ENCODE measurements at places on chromosomes 16 and 17.

DNA sequence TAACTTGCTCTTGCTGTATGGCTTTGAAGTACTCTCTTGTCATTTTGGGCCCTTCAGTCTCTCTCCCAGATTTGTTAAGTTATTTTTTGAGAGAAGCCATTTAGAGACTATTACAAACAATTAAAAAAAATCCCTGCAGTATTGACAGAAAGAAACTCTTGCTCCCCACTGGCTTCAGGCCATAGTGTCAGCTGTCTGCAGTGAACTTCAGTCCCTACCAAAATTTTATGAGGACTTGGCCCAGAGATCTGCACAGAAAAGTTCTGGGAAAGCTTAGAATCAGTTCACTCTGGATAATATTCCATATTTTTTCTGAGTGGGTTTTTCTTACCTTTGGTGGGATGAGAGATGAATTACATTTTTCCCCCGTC, 30.9 kb upstream of the SUPT4H1 start:
- DNase-seq: no peak

- peak; percentile 72 for DNase-seq
Measured at GRCh38 chr16:11307639-11308492, 26.7 kb upstream of the PRM1 start.

GRCh38 chr16:30557707-30557956, 542 bp downstream of the ZNF764 start:
- DNase-seq: no peak

GRCh38 chr17:68248199-68248825, 469 bp downstream of the AMZ2 start:
- DNase-seq: no peak

- no peak for DNase-seq
Measured at GRCh38 chr17:66021757-66022156, 170.2 kb downstream of the CEP112 start.

- no peak for DNase-seq
Measured at GRCh38 chr17:33945646-33946546, 309.2 kb upstream of the CCL2 start.

- no peak for DNase-seq
Measured at GRCh38 chr17:78842881-78843565, 2.4 kb upstream of the USP36 start.

DNA sequence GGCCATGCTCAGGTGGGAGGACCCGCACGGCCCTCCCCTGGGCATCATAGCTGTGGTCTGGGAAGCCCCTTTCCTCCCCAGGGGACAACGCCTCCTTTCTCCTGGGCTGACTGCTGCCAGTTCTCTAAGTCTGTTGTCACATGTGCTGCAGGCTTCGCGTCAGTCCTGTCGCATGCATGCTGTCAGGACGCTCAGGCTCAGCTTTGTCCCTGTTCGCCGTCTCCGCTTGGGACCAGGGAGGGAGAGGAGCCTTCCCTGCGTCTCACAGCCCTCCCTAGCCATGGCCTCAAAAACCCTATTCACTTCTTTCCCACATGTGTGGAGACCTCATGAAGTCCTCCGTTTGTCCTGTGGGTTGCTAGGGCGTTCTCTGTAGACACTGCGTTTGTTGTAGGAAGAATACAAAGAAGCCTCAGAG, 21.4 kb downstream of the LDHD start:
- DNase-seq: no peak

DNA sequence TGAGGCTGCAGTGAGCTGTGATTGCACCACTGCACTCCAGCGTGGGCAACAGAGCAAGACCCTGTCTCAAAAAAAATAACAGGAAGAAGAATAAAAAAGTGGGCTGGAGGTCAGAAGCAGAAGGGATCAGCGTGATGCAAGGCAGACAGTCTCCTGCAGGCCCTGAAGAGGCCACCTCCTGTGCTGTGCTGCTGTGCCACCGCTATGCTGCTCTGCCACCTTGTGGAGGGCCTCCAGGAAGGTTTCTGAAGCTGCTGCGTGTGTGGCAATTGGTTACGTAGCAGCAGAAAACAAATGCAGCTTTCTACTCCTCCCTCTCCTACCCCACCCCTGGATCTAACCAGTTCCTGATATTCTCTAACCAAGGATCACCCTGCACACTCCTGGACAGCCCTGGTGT, 815.5 kb downstream of the KCNJ18 start:
- DNase-seq: no peak

DNA sequence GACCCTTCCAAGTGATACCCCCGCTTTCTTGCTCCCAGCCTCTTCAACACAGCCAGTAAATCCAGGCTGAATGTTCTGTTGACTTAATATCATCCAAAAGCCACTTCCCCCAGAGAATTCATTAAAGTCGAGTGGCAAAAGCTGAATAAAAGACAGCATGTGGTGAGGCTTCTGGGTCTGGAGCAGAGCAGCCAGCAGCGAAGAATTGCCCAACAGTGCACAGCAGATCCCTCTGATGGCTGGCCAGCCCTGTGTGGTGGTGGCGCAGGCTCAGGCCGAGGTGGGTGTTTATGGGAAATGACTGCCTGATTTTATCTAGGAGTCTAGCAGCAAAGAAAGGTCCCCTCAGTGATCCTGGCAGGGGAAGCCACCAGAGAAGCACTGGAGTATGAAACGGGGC, 30.3 kb upstream of the RCVRN start:
- DNase-seq: no peak

DNA sequence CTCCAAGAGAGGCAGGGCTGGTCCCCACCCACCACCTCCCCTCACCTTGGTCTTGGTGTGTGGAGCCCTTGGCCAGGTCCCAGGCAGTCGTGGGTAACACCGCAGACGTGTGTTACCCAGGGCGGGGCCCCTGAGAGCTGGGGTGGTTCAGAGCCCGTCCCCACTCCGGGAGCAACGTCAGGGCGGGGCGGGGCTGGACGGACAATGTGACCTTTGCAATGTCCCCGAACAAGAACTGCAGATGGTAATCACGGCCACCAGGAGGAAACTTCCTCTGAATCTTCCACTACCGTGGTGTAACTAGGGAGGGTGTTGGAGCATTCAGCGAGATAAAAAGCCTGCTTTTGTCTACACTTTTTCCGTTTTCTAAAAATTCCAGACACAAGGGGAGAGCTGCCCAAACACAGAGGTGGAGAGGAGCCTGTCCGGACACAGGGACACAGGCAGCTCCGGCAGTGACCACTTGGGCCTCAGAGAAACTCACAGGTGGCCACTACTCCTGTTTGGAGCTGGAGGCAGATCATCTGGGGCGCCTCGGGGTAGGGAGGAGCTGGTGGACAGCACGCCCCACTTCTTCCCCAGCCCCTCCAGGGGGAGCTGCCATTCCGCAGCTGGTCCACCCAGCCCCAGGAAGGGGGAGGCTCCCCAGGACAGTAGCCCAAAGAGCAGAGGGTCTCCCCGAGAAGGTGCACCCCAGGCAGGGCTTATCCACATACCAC, 14.2 kb upstream of the SLC38A10 start:
- DNase-seq: peak; percentile 97

- DNase-seq: no peak
Measured at GRCh38 chr16:80084614-80085013, 456.2 kb upstream of the DYNLRB2 start.

DNA sequence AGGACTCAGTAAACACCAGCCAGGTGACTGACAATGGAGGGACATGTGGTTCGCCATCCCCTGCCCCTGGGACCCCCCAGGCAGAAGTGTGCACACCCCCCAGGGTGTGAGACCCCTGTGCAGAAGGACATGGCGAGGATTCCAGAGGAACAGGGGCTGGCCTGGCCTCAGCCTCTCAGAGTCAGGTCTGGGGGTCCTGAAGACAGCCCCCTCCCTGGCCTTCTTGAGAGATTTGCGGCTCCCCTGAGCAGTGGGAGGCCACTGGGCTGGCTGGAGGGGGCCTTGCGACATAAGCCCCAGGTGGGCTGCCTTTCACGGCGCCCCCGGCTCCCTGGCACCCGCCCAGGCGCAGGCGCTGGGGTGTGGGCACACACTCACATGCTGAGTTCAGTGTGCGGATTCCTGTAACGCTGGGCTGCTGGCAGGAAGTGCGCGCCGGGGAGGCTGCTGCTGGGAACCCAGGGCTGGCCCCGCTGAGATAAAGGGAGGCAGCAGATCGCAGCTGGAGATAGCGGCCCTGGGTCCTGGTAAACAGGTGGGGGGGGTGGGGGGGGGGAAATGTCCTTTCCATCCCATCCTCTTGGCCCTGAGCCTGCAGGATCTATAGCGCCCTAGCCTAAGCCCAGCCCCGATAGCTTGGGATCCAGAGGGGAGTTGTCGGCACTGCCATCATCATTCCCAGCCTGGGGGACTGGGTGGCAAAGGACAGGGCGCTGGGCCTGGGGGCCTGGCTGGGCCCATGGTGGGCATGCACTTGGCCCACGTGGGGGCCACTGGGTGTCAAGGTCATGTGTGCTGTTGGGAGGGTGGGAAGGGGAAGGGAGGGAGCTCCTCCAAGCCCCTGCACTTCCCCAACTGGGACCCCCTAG, 27.1 kb downstream of the TMEM235 start:
- DNase-seq: peak; percentile 91

DNA sequence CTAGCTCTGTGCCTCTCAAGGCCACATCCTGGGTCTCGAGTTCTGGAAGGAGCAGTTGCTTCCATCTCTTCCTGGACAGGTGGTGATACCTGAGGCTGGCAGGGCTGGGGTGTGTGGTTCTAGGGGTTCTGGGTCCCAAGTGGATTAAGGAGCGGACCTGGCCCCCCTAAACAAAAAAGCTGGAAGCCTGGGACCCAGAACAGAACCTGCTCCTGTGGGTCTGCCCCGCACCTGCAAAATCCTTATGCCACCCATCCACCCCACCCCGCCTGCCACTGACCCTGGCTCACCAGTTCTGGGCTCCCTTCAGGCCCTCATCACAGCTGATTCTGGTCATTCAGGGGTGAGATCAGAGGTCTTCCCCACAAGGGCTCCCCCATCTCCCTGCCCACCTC, 44.8 kb downstream of the ADCY7 start:
- DNase-seq: no peak

DNA sequence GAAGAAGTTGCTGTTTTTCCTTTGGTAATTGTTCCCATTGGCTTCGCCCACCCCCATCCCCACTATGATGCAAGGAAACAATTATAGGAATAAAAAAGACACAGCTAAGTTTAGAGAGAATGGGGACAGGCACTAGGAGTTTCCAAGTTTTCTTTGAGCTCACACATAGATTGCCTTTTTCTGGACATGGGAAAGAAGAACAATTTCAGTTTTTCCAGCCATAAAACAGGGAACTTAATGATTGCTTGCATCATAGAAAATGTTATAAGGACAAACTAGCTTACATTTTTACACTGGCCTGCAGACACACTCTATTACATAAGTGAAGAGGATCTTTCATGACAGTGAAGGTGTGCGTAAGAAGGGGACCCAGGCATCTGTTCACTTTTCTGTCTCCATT, 142.3 kb upstream of the ZFHX3 start:
- no peak for DNase-seq

DNA sequence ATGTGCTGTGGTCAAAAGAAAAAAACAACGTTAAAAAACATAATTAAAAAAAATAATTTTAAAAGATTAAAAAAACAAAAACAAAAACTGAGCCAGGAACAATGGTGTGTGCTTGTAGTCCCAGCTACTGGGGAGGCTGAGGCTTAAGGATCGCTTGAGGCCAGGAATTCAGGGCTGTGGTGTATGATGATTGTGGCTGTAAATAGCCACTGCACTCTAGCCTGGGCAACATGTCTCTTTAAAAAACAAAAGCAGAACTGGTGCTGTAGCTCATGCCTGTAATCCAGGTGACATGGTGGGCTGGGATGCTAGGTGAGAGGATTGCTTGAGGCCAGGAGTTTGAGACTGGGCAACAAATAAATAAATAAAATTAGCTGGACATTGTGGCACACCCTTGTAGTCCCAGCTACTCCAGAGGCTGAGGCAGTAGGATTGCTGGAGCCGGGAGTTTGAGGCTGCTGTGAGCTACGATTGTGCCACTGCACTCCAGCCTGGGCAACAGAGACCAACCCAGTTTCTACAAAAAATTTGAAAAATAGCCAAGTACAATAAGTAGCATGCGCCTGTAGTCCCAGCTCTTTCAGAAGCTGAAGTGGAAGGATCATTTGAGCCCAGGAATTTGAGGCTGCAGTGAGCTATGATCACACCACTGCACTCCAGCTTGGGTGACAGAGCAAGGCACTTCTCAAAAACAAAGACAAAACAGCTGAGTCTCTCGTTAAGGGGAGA, 43.6 kb downstream of the NFATC3 start:
- no peak for DNase-seq

DNA sequence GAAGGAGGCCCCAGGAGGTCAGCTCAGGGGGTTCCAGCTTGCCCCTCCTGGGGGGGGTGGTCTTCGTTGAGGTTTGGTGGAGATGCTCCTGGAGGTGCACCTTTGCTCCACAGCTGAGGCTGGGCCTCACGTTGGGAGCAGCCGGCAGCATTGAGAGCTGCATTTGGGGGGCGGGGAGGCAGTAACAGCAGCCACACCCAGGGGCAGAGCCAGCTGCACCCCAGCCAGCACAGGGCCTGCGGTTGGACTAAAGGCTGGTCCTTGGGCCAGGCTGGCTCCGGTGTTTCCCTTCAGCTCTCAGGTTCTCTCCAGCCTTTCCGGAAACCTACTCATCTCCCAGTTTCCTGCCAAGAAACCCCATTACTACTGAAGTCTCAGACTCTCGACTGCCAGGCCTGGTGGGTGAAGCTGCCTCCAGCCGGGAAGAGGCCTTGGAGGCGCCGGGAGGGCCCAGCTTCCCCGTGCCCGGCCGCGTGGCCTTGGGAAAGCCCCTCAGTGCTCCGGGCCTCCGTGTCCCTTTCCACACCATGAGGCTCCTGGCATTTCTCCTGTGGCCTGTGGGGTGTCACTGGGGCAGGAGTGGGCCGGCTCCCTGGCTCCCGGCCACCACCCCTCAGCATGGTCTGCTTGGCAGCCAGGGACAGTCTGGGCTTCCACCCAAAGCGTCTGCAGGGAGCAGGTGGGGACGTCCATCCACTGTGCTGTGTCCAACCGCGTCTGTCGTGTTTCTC, 14.0 kb upstream of the BAIAP2 start:
- peak; percentile 88 for DNase-seq

GRCh38 chr16:2913603-2914002, 1.9 kb downstream of the FLYWCH1 start:
- DNase-seq: no peak

DNA sequence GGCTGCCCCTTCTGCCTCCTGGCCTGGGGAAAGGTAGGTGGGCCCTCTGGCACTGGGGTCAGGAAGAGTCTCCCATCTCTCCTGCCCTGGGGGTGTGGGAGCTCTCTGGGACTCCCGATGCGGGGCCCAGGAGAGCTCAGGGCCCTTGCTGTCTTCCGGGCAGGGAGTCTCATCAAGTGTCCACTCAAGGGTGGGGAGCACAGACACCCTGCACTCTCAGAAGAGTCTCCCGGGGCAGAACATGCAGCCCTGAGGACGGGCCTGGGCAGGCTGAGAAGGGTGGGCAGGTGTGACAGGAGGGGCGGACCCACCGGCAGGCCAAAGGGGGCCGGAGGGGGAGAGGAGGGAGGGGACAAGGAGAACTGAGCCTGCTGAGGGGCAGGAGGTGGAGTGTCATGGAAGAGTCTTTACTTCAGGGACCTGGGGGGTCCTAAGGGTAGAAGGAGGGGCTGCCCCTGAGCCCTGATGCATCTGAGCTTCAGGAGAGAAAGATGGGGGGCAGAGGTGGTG, 8.4 kb upstream of the PKMYT1 start:
- peak; percentile 55 for DNase-seq

DNA sequence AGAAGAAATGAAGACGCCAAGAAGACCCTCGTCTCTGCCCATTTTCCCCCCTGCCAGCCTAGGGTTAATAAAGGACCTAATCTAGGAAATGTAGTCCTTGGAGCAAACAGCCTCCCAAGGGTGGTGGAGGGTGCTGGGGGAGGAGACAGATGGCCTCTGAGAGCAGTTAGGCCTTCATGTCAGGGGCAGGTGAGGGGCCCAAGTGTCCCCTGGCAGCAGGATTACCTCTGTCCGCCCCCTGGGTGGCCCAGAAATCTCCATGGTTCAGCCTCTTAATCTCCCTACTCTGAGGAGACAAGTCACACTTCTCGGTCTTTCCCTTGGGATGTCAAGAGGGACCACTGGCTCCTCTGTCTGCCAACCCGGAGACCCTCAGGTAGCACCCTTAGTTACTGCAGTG, 365.4 kb upstream of the TNRC6C start:
- no peak for DNase-seq
